ENCODE measurements at places on chromosomes 7 and 10.

GRCh38 chr10:52836816-52837215 is 64.2 kb upstream of the MBL2 start:
- DNase-seq, result no peak

GRCh38 chr10:11612021-11613001 is 861 bp upstream of the USP6NL start:
- no peak for DNase-seq

- DNase-seq, result no peak
Observed at GRCh38 chr7:46155367-46155766, 234.3 kb upstream of the IGFBP3 start.

DNA sequence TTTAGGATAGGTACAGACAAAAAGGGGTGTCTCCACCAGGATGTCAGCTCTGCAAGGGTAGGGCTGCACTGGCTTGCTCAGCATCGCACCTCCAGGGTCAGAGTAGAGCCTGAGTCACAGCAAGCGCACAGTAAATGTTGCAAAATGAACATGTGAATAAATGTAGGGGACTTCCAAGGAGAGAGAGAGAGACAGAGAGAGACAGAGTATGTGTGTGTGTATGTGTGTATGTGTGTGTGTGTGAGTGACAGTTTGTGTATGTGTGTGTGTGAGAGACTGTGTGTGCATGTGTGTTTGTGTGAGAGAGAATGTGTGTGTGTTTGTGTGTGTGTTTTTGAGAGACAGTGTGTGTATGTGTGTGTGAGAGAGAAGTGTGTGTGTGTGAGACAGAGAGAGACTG is 163.3 kb downstream of the RPS24 start:
- DNase-seq, result no peak

- no peak for DNase-seq
Observed at GRCh38 chr10:124067825-124068400, 25.5 kb downstream of the CHST15 start.

GRCh38 chr7:15219758-15220157 is 317.2 kb upstream of the DGKB start:
- DNase-seq, result no peak
